ENCODE measurements at places on chromosomes 5 and 9. TPM values are rescaled to one million over a fixed set of nuclear protein-coding genes. Genes with fewer than 3 reads are reported as not detected.

The GALNT10 gene
- total RNA-seq: 47.2 TPM

DNA sequence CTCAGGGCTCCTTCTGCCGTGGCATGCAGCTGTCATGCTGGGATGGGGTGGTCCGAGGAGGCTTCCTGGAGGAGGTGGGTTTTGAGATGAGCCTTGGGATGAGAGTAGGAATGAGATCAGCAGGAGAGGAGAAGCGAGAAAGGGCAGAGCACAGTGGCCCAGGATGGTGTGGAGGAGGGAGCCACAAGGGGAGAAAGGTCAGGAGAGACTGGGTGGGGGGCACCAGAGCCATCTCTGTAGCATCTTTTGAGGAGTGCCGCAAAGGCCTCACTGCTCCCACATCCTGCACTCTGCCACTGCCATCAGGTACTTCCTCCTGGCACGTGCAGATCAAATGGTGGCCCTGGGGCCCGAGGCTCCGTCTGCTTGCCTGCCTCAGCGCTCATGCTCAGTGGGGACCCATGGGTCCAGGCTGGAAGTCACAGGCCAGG lies 150.2 kb downstream of the MACROH2A1 start:
- no peak for DNase-seq

DNA sequence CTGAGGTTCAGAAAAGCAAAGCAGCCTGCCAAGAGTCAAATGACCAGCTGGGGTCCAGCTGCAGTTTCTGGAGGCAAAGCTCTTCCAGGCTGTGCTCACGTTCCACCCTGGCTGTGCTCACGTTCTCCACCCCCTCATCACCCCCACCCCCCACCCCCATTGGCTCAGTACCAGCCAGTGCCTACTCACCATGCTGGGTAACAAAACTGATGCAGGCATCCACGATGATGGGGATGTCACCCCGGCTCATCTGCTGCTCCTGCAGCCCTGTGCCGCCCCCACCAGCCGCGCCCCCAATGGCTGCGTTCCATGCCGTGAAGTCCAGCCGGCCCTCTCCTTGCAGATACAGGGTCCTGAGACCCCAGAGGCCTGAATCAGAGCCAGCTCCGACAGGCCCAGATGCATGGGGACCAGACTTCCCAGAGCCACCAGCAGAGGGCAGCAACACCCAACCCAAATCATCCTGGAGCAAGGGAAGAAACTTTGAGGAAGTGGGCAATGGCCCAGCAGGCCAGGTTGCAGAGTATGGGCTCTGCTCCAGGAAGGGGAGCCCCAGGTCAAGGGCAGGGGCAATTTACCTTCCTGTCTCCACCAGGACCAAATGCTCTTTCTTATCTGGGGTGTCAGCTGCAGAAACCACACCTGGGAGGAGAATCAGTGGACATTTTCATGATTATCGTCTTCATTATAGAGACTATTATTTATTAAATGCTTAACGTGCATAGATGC lies 13.7 kb upstream of the FCHSD1 start:
- no peak for DNase-seq

The MAMDC4 gene
- total RNA-seq: 2.7 TPM

- no peak for DNase-seq
These were observed 114.2 kb upstream of the ADAMTS16 start for GRCh38 chr5:5025774-5026408.

DNA sequence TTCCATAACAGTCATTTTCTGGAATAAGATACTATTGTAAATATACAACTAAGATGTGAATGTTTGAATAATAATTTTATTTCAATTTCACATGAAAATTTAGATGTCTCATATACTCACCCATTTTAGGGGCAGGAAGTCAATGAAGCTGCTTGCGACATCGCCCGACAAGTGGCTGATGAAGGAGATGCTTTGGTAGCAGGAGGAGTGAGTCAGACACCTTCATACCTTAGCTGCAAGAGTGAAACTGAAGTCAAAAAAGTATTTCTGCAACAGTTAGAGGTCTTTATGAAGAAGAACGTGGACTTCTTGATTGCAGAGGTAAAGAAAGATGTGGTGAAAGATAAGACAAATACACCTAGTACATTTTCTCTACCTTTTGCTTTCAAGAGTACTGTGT lies 8.6 kb downstream of the BHMT start:
- no peak for DNase-seq

GRCh38 chr5:150515446-150515845 lies 7.5 kb downstream of the NDST1 start:
- no peak for DNase-seq

DNA sequence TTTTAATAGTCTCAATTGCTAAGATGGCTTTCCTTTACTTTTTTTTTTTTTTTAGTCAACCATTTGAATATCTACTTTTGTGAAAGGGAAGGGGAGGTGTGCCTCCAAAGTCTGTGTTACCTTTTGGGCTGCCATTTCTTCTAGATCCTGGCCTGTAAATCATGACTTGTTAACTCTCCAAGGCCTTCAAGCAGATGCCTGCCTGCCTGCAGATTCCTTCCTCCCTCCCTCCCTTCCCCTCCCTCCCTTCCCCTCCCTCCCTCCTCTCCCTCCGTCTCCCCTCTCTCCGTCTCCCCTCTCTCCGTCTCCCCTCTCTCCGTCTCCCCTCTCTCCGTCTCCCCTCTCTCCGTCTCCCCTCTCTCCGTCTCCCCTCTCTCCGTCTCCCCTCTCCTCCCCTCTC lies 73.1 kb downstream of the COMMD10 start:
- no peak for DNase-seq

DNA sequence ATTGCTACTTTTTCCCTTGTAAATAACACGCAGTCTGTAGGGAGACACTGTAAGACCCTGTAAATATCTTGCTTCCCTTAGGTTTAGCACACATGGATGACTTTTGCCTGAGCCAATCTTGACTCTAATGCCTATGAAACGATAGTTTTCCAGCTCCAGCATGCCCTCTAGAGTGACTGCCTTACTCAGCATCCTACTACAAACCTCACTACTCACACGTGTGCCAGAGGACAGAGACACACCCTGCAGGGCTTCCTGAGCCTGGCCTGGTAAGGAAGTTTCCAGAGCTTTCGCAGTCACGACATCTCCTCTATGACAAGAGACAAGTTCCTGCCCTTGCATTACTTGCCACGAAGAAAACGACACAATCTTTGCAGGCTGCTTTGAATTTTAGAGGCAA lies 138.1 kb downstream of the ATPSCKMT start:
- no peak for DNase-seq

GRCh38 chr9:99859243-99859980 lies 37.7 kb downstream of the NR4A3 start:
- DNase-seq: no peak

The CDKN2A gene
- total RNA-seq: 20.2 TPM

The KLHL3 gene
- 1.7 TPM for total RNA-seq

The BTNL8 gene
- total RNA-seq: not detected

- DNase-seq: no peak
These were observed 292.8 kb downstream of the ARL15 start for GRCh38 chr5:54017580-54017979.

The HSD17B4 gene
- 108 TPM for total RNA-seq

DNA sequence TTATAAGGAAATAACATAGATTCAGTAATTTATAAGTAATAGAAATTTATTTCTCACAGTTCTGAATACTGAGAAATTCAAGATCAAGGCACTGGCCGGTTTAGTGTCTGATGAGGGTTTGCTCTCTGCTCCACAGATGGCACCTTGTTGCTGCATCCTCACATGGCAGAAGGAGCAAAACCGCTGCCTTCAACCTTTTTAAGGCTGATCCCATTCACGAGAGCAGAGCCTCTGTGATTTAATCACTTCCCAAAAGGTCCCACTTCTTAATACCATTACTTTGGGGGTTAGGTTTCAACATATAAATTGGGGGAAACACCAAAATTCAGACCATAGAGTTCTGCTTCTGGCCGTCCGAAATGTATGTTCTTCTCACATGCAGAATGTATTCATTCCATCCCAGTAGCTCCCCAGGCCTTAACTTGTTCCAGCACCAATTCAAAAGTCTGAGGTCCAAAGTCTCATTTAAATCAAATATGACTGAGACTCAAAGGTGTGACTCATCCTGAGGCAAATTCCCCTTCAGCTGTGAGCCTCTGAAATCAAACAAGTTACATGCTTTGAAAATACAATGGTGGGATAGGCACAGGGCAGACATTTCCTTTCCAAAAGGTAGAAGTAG lies 30.6 kb downstream of the BAAT start:
- DNase-seq: no peak

GRCh38 chr5:153079396-153079795 lies 411.1 kb upstream of the GRIA1 start:
- no peak for DNase-seq

DNA sequence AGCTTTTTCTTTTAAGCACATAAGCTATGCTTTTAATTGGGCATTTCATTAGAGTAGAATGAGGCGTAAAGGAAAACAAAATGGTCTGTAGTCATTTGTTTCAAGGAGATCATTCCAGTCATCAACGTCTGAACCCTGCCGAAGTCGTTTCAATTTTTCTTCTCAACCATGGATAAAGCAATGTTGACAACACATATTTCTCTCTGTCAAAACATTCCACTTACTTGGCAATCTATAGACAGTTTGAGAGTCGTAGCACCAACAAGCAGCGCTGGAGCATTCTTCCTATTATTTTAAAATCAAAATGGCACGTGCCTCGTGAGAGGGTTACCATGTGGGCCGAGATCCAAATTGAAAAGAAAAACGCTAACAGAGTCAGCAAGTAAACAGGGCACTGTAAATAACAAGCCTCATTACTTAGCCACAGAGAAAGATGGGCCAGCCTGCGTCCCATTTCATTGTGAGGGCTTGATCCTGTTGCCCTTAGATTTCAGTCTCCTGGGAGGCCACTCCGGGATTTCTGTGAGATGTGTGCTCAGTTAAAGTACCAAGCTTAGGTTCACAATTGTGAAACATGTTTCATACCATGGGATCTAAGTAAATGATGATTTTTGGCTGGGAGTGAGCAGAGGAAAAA lies 422.9 kb downstream of the DTWD2 start:
- DNase-seq: no peak

DNA sequence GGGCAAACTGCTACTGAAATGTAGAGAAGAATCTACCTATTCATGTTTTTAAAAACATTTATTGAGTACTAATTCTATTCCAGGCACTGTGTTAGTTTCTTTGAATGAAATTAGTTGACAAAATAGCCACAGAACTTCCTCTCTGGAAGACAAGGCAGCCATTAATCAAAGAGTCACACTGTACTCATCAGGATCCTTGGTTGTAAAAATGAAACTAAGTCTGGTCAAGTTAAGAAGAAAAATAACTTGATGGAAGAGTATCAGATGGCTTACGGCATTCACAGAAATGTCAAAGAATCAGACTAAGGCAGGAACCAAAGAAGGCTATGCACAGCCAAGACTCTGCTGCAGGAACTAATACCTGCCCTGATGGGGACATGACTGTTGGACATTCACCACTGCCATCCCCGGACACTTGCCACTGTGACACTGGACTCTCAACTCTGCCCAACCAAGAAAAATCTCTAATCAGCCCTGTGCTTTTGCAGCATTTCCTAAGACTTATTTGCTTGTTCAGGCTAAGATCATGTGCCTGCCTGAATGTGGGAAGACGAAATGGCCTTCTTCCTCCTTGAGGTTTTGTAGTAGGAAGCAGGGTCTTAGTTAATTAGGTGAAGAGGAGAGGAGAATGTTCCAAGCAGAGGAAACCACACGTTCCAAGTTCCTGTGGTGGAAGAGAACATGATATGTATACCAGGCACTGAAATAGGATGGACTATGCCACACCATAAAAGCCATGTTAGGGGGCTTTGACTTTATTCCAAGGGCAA lies 23.3 kb upstream of the NDUFB6 start:
- DNase-seq: no peak

DNA sequence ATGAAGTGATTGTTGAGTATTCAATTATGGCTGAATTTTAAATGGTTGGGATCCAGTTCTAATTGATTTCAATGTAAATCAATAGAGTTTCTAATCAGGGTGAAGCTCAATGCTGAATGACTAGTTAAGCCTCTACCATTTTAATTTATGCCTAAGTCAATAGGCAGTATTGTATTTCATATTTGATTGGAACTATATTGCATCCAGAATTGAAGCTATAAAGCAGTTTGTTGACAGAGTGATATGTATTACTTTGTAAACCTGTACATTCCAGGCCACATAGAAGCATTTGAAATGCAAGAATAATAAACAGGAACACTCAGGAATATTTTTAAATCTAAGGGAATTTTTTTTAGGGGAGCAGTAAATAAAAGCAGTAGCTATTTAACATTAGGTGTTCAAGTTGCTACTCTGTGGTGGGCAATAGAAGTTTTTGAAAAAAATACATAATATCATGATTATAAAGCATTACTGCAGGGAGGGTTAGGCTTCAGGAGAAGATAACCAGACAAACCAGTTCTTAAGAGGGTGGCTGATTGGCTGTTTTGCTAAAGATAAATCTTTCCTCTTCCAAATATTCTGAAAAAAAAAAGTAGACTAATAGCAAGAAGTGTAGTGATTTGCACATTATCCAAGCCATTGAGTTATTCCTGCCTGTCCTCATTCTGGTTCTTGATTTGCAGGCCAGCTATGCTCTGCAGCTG lies 492.0 kb upstream of the MEF2C start:
- no peak for DNase-seq

- no peak for DNase-seq
These were observed 42.7 kb downstream of the NKD2 start for GRCh38 chr5:1051366-1051720.

- no peak for DNase-seq
These were observed 34.9 kb downstream of the LURAP1L start for GRCh38 chr9:12809720-12810119.

GRCh38 chr9:38254151-38254550 lies 138.4 kb upstream of the ALDH1B1 start:
- DNase-seq: no peak

DNA sequence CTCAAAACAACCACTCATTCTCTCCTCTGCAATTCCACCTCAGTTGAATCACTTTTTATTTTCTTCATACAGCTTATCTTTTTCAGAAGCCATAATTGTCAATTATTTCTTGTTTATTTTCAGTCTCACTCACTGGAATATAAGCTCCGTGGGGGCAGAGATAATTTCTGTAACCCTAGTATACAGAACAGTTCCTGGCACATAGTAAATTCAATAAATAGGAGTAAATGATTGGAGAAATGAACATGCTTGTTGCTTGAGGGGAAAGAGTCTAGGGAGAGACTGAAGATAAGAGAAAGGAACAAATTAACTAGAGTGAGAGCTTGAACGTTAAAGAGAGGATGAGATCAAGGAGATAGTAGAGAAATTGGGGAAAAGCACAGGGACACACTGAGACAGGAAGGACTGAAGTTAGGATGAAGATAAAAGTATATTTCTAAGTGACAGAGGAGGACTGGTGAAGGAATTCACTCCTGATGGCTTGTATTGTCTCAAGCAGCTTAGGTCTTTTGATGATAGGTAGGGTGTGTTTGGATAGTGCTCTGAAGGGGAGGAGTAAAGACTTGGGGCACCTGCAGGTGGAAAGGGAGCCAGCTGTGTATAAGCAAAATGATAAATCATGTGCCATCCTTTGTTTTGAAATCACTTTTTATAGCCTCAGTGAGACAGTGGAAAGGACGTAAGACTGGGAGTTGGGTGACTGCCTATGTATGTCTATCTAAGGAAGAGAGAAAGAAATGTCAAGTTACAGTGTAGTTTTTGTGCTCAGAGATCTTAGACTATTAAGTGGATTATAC lies 2.2 kb downstream of the NAA35 start:
- no peak for DNase-seq

- DNase-seq: no peak
These were observed 4.5 kb downstream of the TSTD2 start for GRCh38 chr9:97628668-97629067.

The ACSL6 gene
- total RNA-seq: 1.1 TPM
